T47D (cell line): ENCODE measurements at places on chromosomes 1 and 21.
A peak's percentile ranks its signal among the peaks of the same experiment; 100 is the strongest.

- no peak for DNase-seq
Measured at GRCh38 chr1:49333906-49334305, 557.2 kb upstream of the BEND5 start.

GRCh38 chr1:5478156-5478695 is 514.0 kb downstream of the NPHP4 start:
- no peak for DNase-seq

- no peak for DNase-seq
Measured at GRCh38 chr21:16678429-16679160, 834.2 kb upstream of the CXADR start.

GRCh38 chr1:84550826-84551225 is 23.4 kb downstream of the CTBS start:
- no peak for DNase-seq

- DNase-seq: peak; percentile 44
Measured at GRCh38 chr1:7042322-7043190, 257.3 kb downstream of the CAMTA1 start.

- DNase-seq: no peak
Measured at GRCh38 chr1:97877307-97877706, 43.5 kb downstream of the DPYD start.

GRCh38 chr1:10936998-10937901 is 75.2 kb upstream of the TARDBP start:
- DNase-seq: no peak

GRCh38 chr1:162497104-162497722 is 405 bp upstream of the UHMK1 start:
- no peak for DNase-seq

DNA sequence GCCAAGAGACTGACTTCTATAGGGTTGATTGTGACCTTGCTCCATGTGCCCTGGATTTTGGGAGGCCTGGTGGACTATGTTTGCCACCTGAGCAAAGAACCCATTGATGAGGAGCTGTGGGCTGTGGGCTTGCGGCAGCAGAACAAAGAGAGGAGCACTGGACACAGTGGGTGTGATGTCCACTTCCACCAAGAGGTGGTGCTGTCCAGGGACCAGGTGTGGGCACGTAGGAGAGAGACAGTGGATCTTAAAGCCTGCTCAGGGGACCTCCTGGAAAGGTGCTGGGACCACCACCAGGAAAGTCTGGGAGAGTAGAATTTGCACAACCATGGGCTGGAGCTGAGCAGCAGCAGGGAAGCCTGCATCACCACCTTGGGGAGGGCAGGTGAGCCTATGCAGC is 106.7 kb upstream of the ETS2 start:
- DNase-seq: no peak

- DNase-seq: no peak
Measured at GRCh38 chr1:31798433-31799195, 17.2 kb downstream of the SPOCD1 start.

- DNase-seq: no peak
Measured at GRCh38 chr1:60833173-60833572, 249.2 kb upstream of the NFIA start.

GRCh38 chr1:236123563-236123962 is 18.8 kb upstream of the GPR137B start:
- no peak for DNase-seq

GRCh38 chr21:42096566-42096965 is 25.4 kb downstream of the UMODL1 start:
- no peak for DNase-seq

DNA sequence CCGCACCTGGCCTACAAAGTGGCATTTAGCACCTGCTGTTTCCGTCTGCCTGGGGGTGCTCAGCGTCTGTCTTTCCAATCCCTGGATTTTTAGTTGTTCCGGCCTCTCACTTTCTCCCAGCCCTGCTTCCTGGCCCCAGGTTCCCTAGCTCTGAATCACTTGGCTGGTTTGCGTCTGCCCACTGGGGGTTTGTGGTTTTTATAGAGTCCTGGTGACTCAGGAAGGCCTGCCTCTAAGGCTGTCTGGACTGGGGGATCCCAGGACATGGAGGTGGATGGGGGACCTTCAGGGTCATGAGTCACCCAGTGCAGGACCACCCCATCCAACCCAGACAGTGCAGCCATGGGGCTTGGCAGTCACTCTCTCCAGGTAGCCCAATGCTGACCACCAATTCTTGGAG is 53.5 kb downstream of the MRPL37 start:
- DNase-seq: no peak

DNA sequence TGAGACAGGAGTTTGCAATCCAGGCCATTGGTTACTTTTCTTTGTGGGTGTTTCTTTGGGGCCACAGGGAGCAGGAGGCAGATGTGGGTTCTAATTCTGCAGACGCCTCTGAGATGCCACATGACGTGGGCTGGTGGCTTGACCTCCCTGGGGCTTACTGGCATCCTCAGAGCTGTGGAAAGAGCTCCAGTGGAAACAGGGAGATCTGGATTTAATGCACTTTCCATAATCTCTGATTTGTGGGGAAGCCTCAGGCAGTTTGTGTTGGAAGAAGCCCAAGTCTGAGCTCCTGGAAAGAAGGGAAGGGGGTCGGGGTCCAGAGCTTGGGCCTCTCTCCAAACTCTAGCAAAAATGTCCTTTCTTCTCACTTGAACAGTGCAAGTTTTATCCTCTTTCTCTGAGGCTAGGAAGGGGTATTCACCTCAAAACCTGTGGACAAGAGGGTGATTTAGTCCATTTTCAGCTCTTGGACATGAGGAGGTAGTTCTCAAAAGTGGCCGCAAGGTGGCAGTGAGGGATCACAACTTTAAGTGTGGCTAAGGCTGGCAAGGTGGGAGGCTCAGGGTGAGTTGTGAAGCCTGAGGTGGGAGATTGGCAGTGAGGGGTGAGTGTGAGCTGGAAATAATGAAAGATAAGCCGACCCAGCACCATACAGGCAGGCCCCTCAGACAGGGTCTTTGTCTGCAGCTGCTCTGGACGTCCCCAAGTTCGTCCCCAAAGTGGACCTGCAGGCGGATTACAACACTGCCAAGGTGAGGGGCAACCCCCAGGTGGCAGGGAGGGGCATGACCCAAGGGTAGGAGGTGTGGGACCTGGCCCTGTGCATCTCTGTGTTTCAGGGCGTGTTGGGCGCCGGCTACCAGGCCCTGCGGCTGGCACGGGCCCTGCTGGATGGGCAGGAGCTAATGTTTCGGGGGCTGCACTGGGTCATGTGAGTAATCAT is 9.2 kb downstream of the IKBKE start:
- peak; percentile 82 for DNase-seq

- no peak for DNase-seq
Measured at GRCh38 chr21:41348434-41348833, 13.4 kb upstream of the MX2 start.

- no peak for DNase-seq
Measured at GRCh38 chr1:26998429-26999300, 5.2 kb downstream of the TRNP1 start.

DNA sequence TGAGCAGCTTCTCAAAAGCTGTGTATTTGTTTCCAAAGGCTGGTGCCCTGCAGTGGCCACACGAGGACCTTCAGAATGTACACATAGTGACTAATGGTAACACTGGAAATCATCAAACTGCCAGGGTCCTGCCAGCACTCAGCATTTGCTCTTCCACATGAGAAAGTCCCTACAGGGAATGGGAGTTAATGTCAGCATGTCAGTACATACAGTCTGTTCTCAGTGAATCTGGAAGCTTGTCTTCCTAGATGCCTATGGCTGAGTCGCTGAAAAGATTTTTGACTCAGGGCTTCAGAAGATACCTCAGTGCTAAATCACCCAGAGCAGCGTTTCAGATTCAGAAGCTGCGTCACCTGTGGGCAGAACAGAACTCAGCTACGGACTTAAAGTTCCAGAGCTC is 108.2 kb downstream of the CDC7 start:
- no peak for DNase-seq

- DNase-seq: no peak
Measured at GRCh38 chr1:227941509-227942020, 6.2 kb downstream of the WNT9A start.

DNA sequence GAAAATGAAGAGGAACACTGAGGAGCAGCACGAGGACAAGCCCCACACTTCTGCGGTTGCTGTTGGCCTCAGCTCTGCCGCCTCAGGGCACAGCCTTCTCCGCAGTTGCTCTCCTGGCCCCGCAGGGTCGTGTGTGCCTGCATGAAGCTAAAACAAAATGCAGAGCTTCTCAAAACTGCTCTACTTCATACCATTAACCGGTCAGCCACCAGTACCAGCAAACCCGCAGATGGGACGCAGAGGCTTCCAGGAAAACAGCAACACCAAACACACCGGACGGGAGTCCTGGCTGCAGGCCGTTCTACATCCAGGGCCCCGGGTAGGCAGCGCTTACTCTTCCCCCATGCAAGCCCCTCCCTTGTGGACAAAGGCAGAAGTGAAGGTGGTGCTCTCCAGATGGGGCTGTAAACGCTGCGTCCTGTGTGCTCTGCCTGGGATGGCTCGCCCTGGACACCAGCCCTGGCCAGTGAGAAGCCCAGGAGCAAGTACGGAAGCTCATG is 7.1 kb upstream of the C1orf159 start:
- peak; percentile 49 for DNase-seq

DNA sequence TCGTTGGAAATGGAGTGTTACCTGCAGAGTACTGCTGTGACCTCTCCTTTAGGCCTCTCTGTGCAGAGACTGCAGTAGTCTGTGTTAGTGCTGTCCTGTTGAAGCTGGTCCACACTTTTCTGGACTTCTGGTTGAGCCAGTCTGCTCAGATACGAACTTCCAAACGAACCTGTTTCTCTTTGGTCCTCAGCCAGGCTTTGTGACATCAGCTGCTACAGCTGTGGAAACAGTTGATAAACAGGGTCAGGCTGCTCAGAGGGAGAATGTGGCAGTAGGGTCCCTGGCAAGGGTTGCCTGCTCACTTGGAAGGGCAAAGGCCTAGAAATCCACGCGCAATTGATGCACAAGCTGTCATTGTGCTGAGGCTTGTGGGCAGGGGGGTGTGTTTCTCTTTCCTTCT is 98.8 kb downstream of the NOS1AP start:
- DNase-seq: peak; percentile 46

GRCh38 chr1:7375781-7376660 is 395.1 kb upstream of the VAMP3 start:
- DNase-seq: no peak

DNA sequence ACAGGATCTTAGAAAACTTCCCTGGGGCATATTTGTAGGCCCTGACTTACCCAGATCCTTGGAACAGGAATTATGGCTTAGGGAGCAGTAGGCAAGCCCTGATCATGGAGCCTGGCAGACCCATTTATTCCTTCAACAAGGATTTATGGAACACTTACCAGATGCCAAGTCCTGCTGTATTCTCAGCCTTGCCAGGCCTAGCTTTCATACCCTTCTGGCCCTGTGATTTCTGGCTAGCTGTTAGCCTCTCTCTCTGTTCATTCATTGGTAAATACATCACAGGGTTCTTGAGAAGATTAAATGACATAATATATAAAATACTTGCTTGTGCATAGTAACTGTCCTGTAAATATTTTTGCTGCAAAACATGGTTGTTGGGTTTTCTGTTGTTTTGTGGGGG is 32.4 kb upstream of the SRP9 start:
- no peak for DNase-seq

DNA sequence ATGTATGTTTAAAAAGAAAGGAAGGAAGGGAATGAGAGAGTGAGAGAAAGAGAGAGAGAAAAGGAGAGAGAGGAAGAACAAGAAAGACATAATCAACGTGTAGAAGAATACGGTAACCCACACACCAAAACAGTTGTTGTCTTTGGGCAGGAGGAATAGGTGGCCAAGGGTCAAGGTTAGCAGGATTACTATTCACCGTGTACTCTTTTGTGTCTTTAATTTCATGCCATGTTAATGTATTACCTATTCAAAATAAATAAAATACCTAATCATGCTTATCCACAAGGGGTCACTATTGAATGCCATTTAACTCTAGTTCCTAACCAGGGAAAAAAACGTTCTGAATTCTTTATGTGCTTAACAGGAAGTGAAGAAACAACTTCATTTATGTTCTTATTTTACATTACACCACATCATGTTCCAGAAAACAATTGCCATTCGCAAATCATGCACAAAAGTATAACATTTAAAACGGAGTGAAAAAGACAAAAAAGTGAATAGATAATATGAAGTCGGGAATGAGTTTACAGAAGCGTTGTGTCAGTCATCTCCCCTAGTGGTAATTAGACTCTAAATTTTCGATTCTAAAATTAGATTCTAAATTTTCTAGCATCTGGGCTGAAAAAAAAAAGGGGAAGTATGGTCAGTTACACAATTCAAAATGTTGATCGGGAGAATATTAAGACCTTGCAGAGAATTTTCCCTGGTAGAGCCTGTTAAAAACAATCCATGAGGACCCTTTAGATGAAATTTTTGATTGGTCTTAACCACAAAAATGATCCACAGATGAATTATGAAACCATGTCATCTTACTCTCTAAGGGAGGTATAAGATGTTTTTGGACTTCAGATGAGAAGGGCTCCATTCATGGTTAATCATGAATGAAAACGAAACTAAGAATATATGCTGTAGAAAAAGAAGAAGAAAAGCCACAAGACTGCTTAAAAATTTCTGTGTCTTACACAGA is 700 bp upstream of the KMO start:
- peak; percentile 82 for DNase-seq

DNA sequence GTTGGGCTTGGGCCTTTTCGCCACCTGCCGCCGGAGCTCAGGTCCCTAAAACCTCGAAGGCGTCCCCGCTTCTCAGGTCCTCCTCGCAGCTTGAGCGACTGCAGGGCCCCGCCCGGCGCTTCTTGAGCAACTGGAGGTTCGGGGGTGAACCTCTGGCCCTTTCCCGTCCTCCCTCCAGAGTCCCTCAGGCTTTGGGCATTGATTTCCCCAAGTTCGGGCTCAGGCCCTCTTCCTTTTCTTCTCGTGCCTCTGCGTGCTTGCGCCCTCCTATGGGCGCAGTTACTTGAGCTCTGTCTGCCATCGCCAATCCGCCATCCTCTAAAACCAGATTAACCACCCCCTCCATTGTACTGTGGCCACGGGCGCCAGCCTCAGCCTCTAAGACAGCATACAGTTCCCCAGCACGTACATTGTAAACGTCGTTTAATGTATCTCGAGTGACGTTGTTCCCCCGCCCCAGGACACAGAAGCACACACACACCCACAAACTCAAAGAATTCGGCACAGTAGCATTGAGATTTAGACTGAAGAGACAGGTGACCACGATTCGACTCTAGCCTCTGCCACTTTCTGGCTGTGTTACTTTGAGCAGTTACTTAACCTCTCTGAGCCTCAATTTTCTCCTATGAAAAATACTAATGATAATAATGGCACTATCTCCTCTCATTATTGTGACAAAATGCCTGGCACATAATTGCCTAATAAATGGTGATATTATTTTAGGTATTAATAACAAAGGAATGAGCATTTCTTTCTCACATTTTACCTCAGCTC is 22.6 kb downstream of the BTG2 start:
- peak; percentile 58 for DNase-seq

GRCh38 chr1:89781494-89782126 is 39.2 kb upstream of the LRRC8D start:
- DNase-seq: no peak

- no peak for DNase-seq
Measured at GRCh38 chr1:12434686-12435085, 183.3 kb downstream of the DHRS3 start.

- DNase-seq: no peak
Measured at GRCh38 chr1:210496063-210496462, 167.4 kb downstream of the HHAT start.

GRCh38 chr1:16256478-16256877 is 19.5 kb upstream of the CPLANE2 start:
- no peak for DNase-seq

- DNase-seq: no peak
Measured at GRCh38 chr1:3687504-3687903, 35.2 kb downstream of the TP73 start.

- DNase-seq: peak; percentile 73
Measured at GRCh38 chr1:231550448-231550781, 21.9 kb downstream of the TSNAX start.
